ENCODE measurements at places on chromosomes 11 and 22.

- DNase-seq: no peak
These were observed 53.3 kb downstream of the CD82 start for GRCh38 chr11:44618561-44619425.

- no peak for DNase-seq
These were observed 39.8 kb downstream of the EIF3F start for GRCh38 chr11:8026982-8027381.

DNA sequence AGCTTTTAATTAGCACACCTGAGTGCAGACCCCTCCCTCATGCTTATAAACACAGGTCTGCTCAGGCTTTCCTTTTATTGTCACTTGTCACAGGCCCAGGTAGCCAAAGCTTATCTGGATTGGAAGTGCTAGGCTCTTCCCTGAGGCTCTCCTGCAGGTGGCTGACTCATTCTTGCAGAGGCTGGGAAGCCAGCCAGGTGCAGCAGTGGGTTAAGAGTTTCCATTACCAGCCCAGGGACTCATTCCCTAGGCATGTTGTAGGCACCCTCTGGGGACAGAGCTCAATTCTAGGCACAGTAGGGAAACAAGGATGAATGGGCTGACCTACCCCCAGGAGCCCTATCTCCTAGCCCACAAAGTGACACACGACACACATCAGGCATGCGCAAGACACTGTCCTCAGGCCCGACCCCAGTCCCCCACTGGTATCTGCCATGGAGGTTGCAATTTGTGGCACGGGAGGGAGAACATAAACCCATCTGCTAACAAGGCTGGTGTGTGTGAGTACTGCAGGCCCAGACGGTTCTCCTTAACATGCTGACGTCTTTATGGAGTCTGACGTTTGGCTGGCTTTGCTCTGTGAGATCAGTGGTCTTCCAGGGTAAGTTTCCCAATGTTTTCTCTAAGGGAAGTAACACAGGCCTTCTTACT lies 94.2 kb downstream of the ABTB2 start:
- no peak for DNase-seq

GRCh38 chr22:24205438-24206195 lies 24.3 kb downstream of the SUSD2 start:
- DNase-seq: no peak

DNA sequence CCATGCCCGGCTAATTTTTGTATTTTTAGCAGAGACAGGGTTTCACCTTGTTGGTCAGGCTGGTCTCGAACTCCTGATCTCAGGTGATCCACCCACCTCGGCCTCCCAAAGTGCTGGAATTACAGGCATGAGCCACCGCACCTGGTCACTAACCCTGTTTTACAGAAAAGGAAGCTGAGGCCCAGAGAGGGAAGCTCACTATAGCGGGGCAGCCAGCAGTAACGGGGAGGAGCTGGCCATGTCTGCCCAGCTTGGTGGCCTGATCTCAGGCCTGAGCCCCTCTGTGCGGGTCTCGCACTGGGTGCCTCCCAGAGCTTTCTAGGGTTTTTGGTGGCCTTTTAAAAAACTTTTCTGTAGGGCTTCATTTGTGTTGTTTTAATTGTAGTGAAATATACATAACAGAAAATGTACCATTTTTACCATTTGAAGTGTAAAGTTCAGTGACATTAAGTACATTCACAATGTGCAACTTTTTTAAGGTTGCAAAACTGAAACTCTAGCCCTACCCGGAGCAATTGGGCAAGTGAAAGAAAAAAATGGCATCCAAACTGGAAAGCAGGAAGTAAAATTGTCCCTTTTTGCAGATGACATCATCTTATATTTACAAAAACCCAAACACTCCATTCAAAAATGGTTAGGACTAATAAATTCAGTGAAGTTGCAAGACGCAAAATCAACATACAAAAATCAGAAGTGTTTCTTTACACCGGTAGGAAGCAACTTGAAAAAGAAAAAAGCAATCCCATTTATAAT lies 14.5 kb upstream of the CYTH4 start:
- no peak for DNase-seq

GRCh38 chr11:133173810-133174412 lies 358.4 kb downstream of the OPCML start:
- DNase-seq: no peak

GRCh38 chr11:6931146-6931713 lies 5.0 kb downstream of the ZNF215 start:
- DNase-seq: peak; percentile 3

GRCh38 chr11:48123934-48124755 lies 92.5 kb upstream of the OR4B1 start:
- peak; percentile 25 for DNase-seq

GRCh38 chr22:19619144-19620009 lies 94.9 kb upstream of the SEPTIN5 start:
- DNase-seq: no peak

- no peak for DNase-seq
These were observed 32.1 kb downstream of the APOL1 start for GRCh38 chr22:36285017-36285416.

GRCh38 chr22:40368836-40369235 lies 1.6 kb upstream of the SGSM3 start:
- no peak for DNase-seq

GRCh38 chr11:30861064-30861463 lies 274.9 kb upstream of the MPPED2 start:
- DNase-seq: no peak

DNA sequence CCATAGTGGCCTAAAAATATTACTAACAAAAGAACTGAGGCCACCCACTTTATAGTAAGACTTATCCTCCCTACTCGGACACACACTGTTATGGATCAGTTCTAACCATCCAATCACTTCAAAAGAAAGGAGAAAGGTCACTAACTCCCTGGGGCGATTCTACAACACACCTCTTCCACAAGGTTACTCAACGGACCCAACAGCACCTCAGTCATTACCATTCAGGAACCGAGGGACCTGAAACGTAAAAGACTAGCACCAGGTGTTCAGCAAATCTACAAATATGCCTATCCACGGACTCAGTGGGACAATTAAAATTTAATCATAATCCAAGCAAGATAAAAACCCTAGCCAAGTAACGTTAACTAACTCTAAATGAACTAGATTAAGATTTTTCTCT lies 1.6 kb downstream of the HNRNPUL2 start:
- DNase-seq: no peak
